Activated CD8-positive, alpha-beta memory T cell treated with anti-CD3 and anti-CD28 coated beads, Interleukin-2, amount 50 U/mL, for 48 hours (primary cell): ENCODE measurements at places on chromosomes 13 and 19.

- no peak for DNase-seq
These were observed 444.8 kb downstream of the SLITRK5 start for GRCh38 chr13:88115976-88116375.

- DNase-seq = no peak
These were observed 397.8 kb upstream of the HTR2A start for GRCh38 chr13:47294691-47295090.

- no peak for DNase-seq
These were observed 38.6 kb upstream of the FBXL3 start for GRCh38 chr13:77065461-77066147.

DNA sequence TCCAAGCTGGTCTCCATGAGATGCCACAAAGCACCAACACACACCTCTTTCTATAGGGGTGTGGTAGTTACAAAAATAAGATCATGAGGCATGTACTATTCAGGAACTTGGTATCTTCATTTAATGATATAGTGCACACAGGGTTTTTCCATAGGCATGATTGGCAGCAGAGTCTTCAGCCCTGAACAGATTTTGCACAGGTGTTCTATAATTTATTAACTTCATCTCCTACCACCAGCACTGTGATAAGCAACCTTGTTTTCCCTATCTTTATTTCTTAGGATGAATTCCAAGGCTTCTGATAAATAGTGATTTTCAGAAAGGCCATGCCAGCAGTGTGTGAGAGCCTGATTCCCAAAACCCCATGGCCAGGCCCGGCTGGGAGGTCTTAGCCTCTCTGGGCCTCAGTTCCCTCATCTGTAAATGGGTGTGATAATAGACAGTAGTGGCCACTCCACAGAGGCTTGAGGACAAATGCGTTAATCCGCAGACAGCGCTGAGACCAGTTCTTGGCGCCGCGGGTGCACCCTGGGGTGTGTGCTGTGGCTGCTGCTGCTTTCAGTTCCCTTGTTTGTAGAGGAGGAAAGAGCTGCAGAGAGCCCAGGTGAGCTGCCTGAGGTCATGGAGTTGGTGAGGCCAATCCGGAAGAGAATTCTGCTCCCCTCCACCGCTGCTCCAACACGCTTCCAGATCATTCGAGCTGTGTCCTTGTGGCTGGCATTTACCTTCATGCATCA is 33.1 kb downstream of the DHRS12 start:
- no peak for DNase-seq

DNA sequence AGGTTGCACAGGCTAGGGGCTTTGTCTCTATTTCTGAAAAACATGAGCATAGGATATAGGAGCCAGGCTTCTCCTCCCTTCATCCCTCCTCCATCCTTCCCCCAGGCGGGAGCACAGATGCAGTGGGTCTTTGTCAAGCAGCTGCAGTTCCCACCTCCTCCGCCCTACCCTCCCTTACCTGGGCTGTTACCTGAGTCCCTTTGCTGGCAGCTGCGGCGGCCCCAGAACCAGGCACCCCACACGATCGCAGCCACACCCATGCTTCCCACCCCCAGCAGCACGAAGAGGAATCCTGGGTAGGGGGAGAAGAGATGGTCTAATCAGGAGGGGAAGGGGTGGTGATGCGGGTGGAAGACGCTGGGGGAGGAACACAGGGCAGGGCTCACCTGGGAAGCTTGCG is 7.8 kb downstream of the TMIGD2 start:
- no peak for DNase-seq

GRCh38 chr13:113013303-113013702 is 44.3 kb downstream of the MCF2L start:
- DNase-seq = no peak

GRCh38 chr13:31056644-31057271 is 104.9 kb downstream of the HSPH1 start:
- no peak for DNase-seq

- no peak for DNase-seq
These were observed 630.0 kb upstream of the MIR17HG start for GRCh38 chr13:90717451-90717936.

GRCh38 chr19:14439014-14439413 is 5.9 kb downstream of the PKN1 start:
- DNase-seq = no peak

DNA sequence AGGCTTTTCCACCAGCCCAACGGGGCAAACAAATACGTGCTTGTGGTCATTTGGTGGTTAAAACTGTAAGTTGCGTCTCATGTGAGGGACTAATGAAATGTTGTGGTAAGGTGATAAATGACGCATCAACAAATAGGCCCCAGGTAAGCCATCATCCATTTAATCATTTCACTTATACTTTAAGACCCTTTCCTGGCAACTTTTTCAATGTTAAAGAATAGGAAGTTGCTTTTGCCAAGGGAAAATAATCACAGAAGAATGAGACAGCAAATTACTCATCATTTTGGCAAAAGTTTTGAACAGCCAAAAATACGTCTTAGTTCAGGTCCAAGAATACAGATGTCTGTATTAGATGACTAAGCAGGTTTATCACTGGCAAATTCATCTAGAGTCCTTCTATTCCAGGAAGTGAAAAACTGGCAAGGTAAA is 660.4 kb downstream of the SLITRK1 start:
- DNase-seq = no peak

DNA sequence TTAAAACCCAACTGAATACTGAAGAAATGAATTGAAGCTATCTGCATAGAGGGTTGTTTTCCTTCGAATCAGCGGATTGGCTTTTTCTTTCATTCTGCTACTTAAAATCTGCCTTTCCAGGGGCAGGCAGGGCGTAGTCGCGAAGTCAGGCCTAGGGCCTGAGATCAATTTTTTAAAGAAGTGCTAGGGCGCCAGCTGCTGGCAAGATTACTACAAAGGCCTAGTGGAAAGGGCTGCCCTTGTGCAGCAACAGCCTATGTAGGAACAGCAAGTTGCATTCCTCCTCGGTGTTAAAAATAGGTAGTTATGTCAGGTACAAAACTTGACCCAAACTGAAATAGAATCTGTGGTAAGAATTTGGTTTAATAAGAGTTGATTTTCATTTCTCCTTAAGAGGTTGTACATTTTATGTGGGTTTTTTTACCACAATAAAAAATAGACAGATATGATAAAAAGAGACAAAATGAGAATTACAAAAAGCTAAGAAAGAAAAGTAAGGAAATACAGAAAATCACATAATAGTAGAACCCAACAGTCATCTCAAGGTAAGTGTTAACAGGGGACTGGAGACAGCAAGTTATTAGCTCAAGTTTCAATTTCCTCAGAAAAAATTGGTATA is 9.5 kb upstream of the URAD start:
- DNase-seq = no peak

- DNase-seq = no peak
These were observed 224.9 kb upstream of the STARD13 start for GRCh38 chr13:33510350-33510970.

GRCh38 chr13:110511509-110512181 is 49.9 kb downstream of the RAB20 start:
- no peak for DNase-seq

- DNase-seq = peak; percentile 88
These were observed 4.4 kb upstream of the ZNF681 start for GRCh38 chr19:23762884-23763711.

- no peak for DNase-seq
These were observed 43.3 kb downstream of the DLEU7 start for GRCh38 chr13:50800091-50800739.

DNA sequence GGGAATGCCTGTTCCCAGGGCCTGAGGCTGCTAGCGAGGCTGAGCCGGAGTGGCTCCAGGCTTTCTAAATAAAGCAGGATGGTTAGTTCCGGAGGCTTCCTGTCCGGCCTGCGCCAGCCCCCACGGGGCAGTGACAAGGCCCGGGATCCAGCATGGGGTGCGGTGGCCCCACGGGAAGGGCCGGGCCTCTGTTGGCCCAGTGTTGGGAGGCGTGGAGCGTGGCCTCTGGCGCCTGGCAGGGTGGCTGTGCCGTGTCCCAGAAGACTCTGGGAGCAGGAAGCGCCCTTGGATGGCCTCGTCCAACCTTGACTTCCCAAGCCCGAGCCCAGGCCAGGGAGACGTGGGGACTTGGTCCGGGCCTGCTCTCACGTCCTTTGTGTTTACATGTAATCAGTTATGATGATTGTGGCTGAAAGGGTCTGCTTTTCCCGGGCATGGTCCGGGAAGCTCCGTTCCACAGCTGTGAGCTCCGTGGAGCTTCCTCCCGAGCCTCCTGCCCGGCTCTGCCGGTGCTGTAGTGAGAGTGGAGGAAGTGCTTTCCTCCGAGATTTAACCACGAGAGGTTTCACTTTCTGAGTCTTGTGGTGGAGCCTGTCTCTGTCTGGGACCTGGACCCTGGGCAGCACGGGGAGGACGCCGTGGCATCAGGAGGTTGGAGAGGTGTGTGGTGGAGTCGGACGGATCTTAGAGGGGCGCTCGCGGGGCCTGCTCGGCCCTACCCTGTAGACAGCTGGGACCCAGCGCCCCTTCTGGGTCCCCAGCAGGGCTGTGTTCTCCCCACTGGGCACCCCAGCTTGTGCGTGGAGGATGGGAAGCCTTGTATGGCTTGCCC is 4.6 kb downstream of the GNA11 start:
- DNase-seq = no peak

- no peak for DNase-seq
These were observed 29.3 kb downstream of the STARD13 start for GRCh38 chr13:33256148-33256840.

DNA sequence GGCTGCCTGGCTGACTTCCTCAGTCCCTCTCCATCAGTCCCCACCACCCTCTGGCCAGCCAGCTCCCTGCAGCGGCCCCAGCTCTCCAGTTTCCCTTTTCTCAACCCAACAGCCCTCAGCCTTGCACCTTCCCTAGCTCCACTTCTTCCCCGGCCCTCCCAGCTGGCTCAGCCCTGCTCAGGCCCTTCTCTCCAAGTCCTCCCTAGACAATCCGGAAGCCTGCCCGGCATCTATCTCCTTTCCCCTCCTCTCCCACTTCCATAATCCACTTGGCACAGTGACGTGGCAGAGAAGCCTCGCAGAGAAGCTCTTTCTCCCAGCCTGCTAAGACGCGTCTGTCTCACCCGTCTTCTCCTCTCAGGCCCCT is 1.1 kb downstream of the UBXN6 start:
- DNase-seq = peak; percentile 57

GRCh38 chr13:90105276-90105675 is 1242.2 kb upstream of the MIR17HG start:
- no peak for DNase-seq

DNA sequence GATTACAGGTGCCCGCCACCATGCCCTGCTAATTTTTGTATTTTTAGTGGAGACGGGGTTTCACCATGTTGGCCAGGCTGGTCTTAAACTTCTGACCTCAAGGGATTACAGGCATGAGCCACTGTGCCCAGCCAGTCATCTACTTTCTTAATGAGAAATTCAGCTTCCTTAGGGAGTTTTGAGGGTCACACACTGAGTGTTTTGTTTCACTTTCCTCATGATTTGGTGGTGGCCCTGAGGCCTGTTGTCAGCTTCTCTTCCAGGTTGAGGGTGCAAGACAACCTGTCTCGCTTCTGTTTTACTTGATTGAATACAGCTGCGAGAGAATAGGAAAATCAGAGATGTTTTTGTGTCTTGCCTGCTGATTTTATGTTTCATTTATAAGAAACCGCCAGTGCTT is 9.9 kb downstream of the FRY start:
- DNase-seq = no peak

- no peak for DNase-seq
These were observed 155.2 kb upstream of the IPO5 start for GRCh38 chr13:97798171-97798821.

- DNase-seq = no peak
These were observed 29.5 kb downstream of the CRTC1 start for GRCh38 chr19:18712981-18713380.
